Muscle of leg (tissue), 16 donors: ENCODE measurements at places on chromosomes 1 and 21. TPM values are rescaled to one million over a fixed set of nuclear protein-coding genes. Genes with fewer than 3 reads are reported as not detected.

MATN1 gene
- total RNA-seq = 0.71 TPM

ZNF683 gene
- total RNA-seq = not detected

SLFNL1 gene
- 0.58 TPM for total RNA-seq

METTL13 gene
- 16.3 TPM for total RNA-seq

OR2AK2 gene
- total RNA-seq = not detected

MAP3K6 gene
- total RNA-seq = 12.4 TPM
